ENCODE measurements at places on chromosomes 16 and 17.

- no peak for DNase-seq
Observed at GRCh38 chr16:79312502-79312901, 288.0 kb downstream of the MAF start.

GRCh38 chr16:672851-673250 lies 2.6 kb upstream of the RHBDL1 start:
- no peak for DNase-seq

- DNase-seq, result no peak
Observed at GRCh38 chr16:12516621-12517309, 286.9 kb downstream of the CPPED1 start.

DNA sequence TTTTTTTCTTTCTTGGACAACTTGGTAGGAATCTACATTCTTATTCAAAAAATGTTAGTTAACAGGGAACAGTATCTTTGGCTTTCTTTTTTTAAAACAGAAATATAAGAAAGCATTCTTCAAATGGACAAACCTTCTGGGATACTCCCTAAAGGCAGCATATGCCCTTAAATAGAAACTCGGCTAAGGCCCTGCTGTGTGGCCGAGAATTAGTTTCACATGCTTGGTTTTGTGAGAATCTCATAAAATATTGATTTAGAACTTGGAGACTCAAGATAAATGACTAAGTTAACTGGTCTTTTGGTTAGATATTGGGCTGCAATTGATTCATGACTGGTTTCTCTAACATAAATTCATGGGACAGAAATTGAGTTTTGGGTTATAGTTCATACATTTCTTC lies 359.9 kb upstream of the XYLT1 start:
- no peak for DNase-seq

- no peak for DNase-seq
Observed at GRCh38 chr16:78789561-78789960, 690.1 kb downstream of the WWOX start.

- no peak for DNase-seq
Observed at GRCh38 chr17:21295036-21295952, 10.8 kb downstream of the MAP2K3 start.

DNA sequence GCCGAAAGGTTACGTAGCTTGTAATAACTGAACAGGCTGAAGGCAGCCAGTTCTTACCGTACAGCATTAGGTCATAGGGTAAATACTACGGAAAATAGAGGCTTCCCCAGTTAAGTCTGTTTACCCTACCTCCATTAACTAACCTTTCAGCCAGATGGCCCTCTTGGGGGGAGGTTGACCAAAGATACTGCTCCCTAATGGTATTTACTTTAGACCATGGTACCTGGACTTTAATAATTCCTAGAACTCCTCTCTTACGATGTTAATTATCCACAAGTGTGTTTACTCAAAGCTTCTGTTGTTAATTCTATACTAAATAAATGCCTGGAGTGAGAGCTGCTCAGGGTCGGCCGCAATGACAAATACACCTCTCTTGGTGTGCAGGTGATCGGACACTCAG lies 9.8 kb upstream of the ADAT1 start:
- no peak for DNase-seq

GRCh38 chr16:88768071-88768783 lies 16.8 kb downstream of the PIEZO1 start:
- no peak for DNase-seq

DNA sequence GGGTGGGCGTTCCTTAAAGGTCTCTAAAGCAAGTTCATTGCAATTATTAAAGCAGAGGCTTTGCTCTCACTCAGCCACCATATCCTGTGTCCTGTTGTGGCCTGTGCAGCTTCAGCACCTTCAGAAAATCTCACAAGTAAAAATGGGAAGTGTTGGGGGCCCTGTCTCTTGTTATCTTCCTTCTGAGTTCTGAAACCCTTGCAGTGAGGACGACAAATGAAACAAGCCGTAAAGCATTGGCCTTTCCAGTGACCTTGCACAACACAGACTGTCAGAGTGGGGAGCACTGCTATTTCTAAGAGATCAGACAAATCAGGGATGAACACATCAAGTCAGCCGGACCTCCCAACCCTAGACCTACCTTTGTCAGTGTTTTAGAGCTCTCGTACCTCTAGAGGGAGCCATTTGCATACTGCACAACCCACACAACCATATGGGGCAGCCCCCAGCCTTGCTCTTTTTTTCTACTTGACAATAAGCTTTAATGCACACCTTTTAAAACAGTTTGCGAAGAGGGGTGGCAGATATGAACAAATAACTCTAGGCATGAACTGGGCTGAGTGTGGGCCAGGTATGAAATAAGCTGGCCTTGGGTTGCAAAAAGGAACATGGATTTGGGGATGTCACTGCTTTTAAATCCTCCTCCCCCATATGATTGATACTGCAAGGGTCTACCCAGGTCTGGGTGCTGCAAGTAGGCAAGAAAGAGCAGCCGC lies 89.8 kb downstream of the KATNIP start:
- peak; percentile 25 for DNase-seq
